ENCODE measurements at places on chromosomes 6 and 20.
A peak's percentile ranks its signal among the peaks of the same experiment; 100 is the strongest.

DNA sequence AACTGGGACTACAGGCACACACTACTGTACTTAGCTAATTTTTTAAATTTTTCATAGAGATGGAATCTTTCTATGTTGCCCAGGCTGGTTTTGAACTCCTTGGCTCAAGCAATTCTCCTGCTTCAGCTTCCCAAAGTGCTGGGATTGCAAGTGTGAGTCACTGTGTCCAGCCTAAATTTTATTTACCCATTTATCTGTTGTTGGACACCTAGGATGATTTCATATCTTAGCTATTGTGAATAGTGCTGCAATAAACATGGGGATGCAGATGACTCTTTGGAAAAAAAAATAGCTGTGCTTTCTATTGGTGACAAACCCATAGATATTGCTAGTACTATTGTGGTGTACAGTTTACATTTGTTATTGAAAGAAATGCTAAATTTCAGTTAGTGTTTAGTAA lies 19.6 kb upstream of the SYNCRIP start:
- no peak for DNase-seq

- no peak for DNase-seq
Observed at GRCh38 chr20:37102571-37102970, 6.8 kb upstream of the RBL1 start.

DNA sequence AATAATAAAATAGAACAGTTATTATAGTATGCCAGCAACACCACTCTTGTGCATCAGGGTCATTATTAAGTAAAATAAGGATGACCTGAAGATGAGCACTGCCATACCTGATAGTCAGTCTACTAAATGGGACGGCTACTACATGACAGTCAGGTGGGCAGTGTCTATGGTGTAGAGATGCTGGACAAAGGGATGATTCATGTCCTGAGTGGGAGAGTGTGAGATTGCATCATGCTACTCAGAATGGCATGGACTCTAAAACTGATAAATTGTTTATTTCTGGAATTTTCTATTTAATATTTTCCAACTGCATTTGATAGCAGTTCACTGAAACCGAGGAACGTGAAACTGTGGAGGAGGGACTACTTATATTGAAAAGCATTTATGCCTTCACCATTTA lies 38.8 kb downstream of the SNX9 start:
- DNase-seq: no peak

- no peak for DNase-seq
Observed at GRCh38 chr20:62691487-62691886, 17.1 kb upstream of the NTSR1 start.

GRCh38 chr6:32551410-32551809 lies 21.3 kb upstream of the HLA-DRB5 start:
- no peak for DNase-seq

DNA sequence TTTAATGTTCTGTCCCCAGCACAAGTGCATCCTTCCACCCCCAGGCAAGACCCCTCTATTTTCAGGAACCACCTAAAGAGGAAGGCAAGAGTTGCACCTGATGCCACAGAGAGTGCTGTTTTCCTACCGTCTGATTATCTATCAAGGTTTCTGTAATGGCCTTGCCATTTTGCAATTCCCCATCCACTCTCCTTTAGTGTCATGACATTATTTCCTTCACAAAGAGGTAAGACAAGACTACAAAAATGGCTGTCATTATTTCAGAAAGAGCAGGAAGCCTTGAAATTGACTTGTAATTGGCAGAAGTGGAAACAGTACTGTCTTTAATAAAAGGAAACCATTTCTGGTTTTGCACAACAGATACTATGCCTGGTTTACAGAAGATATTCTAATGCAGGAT lies 426.7 kb downstream of the PTPRT start:
- no peak for DNase-seq

- DNase-seq: no peak
Observed at GRCh38 chr20:45069261-45069660, 31.7 kb downstream of the KCNS1 start.

GRCh38 chr20:38216746-38217595 lies 43.6 kb downstream of the KIAA1755 start:
- no peak for DNase-seq

DNA sequence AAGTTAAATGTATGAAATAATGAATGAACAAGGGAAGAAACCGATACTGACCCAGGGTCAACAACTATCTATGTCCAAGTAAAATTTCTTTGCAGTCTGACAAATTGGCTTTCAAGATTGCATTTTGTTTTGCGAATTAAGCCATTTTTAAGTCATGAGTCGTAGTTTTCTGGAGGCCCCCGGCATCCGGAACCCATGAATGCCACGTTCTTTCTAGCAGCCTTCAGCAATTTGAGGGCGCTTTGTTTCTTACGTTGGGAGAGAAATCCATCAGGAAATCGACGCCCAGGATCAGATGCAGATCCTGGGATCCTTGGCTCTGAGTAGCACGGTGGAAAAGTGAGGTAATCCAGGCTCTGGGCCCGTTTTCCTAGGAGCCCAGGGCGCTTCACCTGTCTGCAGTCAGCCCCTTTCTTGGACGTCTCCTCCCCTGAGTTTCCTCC lies 309 bp upstream of the ABRACL start:
- no peak for DNase-seq

DNA sequence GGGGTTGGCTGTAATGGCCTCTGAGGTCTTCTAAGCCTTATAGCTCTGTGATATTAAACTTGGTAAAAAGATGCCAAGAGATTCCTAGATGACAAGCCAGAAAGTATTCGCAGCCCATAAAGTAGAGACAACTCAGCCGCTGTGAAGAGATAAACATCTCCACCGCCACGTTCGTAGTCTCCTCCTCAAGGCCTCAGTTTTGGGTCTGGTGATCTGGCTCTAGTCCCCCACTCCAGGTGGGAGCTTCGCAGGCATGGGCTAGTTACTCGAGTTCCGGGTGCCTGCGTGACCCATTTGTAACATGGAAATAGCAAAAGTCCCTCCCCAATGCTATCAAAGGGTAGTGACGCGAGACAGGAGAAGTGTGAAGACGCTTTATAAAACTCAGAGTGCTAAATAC lies 28.3 kb upstream of the AFDN start:
- no peak for DNase-seq

DNA sequence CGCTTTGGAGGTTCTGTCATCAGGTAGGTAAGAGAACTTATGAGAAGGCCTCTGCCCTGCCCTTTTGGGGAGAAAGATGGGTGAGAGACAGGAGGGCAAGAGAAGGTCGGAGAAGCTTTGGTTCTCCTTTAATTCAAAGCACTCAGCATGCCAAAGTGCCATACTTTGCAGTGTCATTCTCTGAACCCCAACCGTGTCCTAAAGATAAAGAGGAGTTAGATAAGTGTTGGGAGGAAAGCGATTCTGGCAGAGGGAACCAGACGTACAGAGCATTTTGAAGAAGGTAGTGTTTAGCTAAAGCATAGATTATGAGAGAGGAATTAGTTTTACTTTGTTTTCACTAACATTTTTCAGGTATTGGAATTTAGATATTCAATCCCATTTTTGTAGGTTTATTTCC lies 40.3 kb downstream of the NKAIN2 start:
- no peak for DNase-seq

DNA sequence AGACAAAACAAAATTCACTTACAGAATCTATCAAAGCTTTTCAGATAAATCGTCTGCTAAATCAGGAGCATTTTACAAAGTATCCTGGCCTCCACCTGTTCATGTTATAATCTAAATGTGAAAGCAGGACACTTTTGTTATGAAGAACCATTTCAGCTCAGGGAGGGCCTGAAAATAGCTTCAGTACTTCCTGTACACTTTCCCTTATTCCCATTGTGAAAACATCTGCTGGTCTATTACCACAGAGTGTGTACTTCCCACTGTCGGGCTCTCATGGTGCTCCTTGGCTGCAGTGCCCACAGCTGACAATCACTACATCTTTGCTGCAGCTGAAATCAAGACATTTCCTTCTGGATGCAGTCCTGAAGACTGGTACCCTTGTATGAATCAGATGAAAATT lies 128.1 kb downstream of the OPRM1 start:
- DNase-seq: no peak

DNA sequence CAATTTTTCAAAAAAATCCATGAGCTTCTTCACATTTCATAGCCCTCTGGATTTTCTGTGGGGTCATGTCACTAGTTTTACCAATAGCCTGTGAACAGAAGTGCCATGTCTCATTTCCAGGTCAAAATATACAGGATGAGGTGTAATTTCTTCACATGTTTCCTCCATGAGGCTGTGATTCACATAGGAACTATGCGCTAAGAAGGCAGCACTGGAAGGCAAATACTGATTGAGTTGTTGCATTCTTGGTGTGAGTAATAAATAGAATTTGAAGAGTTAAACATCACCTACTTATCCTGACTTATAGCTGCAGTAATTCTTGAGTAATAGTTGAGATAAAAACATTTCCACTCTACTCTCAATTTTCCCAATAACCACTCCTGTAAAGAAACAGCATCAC lies 442.3 kb downstream of the HAO1 start:
- no peak for DNase-seq

DNA sequence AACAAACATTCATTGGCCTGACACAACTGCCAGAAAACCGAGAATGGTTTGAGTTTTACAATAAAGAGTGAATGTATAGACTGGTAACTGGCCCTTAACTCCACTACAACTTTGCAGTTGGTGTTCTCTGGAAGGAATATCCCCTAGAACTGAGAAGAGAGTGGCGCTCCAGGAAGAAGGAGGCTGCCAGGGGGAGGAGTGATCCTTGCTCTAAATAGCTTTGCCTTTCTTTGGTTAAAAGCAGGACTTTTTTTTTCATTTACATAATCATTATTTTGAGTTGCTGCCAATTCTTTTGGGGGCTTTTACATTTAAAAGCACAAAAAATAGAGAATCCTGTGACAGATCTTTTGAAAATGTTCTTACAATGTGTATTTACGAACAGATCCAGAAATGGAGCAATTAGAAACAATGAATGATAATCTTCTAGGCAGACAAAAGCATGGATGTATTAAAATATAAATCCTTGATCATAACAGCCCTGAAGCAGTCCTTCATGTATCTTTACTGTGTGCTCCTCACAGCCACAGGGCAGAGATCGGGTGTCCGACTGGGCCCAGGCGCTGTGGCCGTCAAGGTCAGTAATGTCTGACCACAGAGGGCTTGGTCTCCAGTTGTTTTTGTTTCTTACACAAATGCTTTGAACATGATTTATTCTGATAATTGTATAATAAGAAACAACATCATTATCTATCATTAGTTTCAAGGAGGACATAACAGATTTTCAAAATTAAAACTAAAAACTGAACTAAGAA lies 612.2 kb downstream of the HDGFL1 start:
- no peak for DNase-seq

DNA sequence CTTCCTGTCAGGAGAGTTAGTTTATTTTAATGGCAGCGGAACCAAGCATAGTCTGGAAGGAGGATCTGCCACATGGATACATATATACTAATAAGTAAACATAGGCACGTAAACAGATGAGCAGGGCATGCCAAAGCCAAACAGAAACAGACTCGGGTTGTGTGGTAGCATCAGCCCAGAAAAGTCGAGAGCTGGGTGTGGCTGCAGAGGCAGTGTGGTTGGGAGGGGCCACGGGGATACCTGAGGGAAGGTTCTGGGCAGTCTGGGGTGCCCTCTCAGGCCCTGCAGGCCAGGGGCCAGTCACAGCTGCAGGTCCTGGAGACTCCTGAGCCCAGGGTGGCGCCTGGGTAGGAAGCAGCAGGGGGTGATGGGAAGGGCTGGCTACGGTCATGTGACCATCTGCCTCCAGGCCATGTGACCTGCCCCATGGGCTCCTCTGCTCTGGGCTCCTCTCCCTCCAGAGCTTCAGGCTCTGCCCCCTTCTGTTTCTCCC lies 42.8 kb upstream of the MRPS10 start:
- no peak for DNase-seq

- no peak for DNase-seq
Observed at GRCh38 chr20:10558635-10559187, 115.1 kb downstream of the JAG1 start.

DNA sequence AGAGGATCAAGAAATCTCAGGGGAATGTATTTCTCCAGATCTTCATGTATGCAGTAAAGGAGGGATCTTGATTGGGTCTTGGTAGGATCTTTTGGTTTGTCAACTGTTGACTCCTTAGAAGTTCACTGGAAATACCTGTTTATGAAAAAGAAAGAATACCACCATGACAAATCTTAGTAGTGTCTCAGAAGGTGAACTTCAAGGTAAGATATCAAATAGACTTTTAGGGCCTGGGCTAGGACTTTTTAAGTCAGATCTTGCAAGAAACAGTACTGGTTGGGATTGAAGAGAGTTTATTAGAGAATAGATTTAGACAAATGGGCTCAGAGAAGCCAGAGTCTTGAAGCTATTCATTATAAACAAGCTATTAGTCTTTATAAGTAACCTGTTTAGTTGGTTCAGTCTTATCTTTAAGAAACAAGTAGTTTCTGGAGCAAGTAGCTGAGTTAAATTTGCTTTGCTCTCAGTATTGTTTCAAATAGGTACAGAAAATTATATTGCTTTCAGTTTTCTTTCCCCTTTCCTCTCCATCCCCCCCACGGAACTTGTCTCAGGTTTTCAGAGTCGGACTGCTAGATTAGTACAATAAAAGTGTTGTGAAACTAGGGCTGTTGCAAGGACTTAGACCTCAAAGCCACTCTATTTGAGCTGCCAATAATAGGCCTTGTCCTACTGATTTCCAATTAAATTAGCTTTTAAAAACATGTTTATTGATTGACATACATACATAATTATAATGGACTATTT lies 529.1 kb upstream of the CITED2 start:
- no peak for DNase-seq

GRCh38 chr6:30592287-30592686 lies 21.0 kb downstream of the ABCF1 start:
- no peak for DNase-seq

GRCh38 chr6:31968791-31969711 lies 2.9 kb downstream of the DXO start:
- no peak for DNase-seq

- DNase-seq: peak; percentile 19
Observed at GRCh38 chr6:107731422-107732319, 92.4 kb downstream of the SCML4 start.

DNA sequence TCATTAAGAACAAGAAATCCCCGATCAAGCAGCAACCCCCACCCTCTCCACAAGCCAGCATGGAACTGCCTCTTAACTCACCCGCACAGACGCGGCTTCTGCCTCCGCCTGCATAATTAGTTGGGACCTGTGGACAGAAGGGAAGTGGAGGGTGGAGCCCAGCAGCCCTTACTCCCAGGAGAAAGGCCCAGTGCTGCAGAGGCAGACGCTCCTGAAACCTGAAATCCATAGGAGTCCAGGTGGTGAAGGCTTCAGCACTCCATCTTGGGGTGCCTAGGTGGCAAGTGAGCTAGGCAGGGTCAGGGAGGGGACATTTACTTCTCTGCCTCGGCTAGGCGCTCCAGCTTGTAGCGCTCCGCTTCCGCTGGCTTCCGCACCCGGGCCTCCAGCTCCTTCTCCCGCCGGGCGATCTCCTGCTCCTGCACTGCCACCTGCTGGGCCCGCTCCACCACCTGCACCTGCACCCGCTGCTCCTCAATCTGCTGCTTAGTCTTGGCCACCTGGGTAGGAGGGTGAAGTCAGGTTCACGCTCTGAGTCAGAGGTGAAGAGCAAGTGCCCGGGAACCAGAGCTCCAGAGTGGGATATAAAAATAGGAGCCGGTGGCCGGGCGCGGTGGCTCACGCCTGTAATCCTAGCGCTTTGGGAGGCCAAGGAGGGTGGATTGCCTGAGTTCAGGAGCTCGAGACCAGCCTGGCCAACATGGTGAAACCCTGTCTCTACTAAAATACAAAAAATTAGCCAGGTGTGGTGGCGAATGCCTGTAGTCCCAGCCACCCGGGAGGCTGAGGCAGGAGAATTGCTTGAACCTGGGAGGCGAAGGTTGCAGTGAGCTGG lies 10.7 kb downstream of the TUBB start:
- DNase-seq: peak; percentile 80
